Activated naive CD8-positive, alpha-beta T cell treated with anti-CD3 and anti-CD28 coated beads, Interleukin-2, amount 10 ng/mL, durations not matched to agents 7 days and 5 days (primary cell): ENCODE measurements at places on chromosomes 5 and 9.

GRCh38 chr5:127392762-127393161 lies 102.2 kb downstream of the MEGF10 start:
- DNase-seq, result no peak

- no peak for DNase-seq
These were observed 1833.8 kb downstream of the EFNA5 start for GRCh38 chr5:105836887-105837286.

GRCh38 chr5:1520791-1521453 lies 2.8 kb downstream of the LPCAT1 start:
- DNase-seq, result peak; percentile 15

GRCh38 chr5:125408448-125409233 lies 662.2 kb upstream of the ZNF608 start:
- no peak for DNase-seq

GRCh38 chr9:109771087-109771486 lies 8.9 kb upstream of the PALM2AKAP2 start:
- no peak for DNase-seq

DNA sequence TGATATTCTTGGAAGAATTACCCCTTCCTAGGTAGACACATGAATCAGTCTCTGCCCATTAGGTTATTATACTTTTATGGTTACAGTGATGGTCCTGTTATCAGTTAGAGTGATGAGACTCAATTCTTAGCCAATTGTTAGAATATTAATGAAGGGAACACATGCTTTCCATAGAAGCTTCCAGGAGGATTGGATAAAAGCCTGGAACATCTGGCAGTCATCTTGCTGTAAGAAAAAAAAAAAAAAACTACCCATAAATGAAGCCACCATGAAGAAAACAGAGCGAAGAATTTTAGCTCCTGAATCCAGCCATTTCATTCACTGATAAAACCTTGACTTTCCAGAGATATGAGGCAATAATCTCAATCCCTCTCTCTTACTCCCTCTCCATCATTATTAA lies 262.5 kb upstream of the GRIN3A start:
- no peak for DNase-seq

DNA sequence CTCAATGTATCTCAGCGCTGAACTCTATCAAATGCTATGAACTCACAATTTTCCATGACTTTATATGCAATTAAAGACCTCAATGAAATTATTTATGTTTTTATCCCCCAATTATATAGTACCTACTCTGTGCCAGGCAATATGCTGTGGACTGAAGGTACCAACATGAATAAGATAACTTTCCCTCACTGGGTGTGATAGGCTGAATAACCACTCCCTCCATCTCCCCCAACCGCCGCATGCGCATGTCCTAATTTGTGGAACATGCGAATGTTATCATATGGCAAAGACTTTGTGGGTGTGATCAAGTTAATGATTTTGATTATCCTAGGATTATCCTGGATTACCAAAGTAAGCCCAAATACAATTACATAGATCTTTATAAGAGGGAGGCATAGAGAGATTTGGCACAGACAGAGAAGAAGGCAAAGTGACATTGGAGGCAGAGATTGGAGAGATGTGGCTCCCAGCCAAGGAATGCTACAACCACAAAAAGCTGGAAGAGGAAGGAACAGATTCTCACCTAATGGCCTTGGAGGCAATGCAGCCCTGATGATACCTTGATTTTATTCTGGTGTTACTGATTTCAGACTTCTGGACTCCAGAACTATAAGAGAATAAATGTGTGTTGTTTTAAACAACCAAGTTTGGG lies 149.1 kb upstream of the VCAN start:
- DNase-seq, result no peak

- no peak for DNase-seq
These were observed 196.8 kb downstream of the SH3GL2 start for GRCh38 chr9:17775656-17776055.

DNA sequence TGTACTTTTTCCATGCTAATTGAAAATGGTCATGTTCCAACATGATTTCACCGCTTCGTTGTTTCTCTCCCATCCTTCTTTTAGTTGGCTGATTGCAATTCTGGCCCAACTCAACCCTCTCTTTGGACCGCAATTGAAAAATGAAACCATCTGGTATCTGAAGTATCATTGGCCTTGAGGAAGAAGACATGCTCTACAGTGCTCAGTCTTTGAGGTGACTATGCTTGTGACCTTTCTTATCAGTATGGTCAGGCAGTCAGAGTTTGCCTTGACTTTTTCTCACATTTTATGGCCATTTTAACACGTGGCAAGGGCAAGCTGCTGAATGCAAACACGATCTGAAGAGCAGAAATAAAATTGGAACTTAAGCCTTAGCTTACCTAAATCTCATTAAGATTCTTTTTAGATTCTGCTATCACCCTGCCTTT lies 36.0 kb upstream of the CREBRF start:
- no peak for DNase-seq

- DNase-seq, result no peak
These were observed 523.3 kb downstream of the LRRC70 start for GRCh38 chr5:63101870-63102269.

- no peak for DNase-seq
These were observed 24.0 kb downstream of the CHD1 start for GRCh38 chr5:98904780-98905179.

- no peak for DNase-seq
These were observed 112.5 kb downstream of the CTNND2 start for GRCh38 chr5:11791792-11792191.

DNA sequence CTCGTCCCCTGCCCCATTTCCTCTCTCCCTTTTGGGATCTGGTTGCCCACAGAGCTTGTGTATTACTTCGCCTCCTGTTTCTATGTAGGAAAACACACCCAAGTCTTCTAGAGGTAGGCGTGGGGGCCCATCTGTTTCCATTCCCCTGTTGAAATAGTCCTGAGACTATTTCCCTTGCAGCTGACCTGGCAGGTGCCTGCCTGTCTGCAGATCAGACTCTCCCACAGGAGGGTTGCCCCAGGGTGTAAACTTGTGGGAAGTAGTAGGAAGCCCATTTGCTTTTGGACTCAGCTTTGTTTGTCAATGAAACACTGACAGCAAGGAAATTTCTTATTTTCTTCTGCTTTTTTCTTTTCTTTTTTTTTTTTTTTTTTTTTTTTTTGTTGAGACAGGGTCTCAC lies 16.3 kb upstream of the GARNL3 start:
- DNase-seq, result no peak

- no peak for DNase-seq
These were observed 104.6 kb upstream of the RETREG1 start for GRCh38 chr5:16721151-16722096.

DNA sequence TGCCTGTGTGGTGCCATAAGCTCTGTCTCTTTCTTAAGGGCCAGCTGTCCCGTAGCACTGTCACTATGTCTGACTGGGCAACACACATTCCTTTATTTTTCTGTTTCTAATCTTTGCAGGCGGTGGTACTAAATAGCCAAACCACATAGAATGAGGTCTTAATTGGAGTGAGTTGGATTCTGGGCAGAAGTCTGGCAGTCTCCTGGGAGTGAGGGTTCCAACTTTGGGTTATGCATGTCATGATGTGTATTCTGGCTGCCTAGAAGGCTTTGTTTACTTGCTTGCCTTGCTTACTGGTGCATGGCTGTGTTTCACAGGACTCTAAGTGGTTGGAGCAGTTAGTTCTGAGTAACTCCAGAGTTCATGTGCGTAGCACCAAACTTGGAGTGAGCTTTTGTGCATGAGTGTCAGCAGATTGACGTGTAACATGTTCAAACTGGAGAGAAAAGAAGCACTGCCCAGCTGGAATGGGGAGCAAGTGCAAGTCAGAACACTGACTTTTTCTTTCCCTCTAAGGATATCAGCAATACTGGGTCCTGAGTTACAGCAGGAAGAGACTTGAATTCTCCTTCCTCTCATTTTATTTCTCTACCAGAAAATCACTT lies 185.8 kb downstream of the PCSK1 start:
- DNase-seq, result no peak

GRCh38 chr5:39570403-39571027 lies 145.7 kb upstream of the DAB2 start:
- no peak for DNase-seq

GRCh38 chr5:135551593-135552447 lies 16.1 kb upstream of the NEUROG1 start:
- peak; percentile 49 for DNase-seq

- DNase-seq, result no peak
These were observed 56.8 kb downstream of the FGF10 start for GRCh38 chr5:44332285-44332971.

- DNase-seq, result no peak
These were observed 288.7 kb downstream of the CSNK1G3 start for GRCh38 chr5:123800640-123801039.

- DNase-seq, result no peak
These were observed 75.8 kb downstream of the INIP start for GRCh38 chr9:112642126-112642525.

GRCh38 chr5:72434781-72435437 lies 72.3 kb downstream of the ZNF366 start:
- DNase-seq, result no peak

DNA sequence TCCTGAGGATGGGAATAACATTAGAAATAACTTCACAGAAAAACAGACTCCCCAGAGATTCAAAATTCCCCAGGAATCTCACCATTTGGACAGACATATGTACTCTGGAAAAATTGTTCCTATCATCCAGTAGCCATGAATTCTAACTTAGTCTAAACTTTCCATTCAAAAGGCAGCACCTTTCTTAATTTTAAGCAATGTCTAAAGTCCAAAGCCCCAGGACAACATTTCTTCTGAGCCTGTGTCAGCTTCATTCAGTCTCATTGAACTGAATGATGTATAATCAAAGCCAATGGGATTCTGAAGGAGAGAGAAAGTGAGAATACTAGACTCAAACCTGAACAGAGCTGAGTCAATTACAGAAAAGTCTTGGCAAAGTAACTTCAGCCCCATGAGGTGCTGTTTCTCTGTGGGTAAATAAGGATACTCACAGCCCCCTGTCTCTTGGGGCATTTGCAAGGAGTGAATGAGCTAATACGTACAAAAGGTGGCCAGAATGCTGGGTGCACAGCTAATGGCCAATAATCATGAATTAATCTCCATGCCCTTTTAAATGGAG lies 140.6 kb downstream of the SEMA5A start:
- no peak for DNase-seq

- no peak for DNase-seq
These were observed 92.8 kb upstream of the PITX1 start for GRCh38 chr5:135126688-135127438.

DNA sequence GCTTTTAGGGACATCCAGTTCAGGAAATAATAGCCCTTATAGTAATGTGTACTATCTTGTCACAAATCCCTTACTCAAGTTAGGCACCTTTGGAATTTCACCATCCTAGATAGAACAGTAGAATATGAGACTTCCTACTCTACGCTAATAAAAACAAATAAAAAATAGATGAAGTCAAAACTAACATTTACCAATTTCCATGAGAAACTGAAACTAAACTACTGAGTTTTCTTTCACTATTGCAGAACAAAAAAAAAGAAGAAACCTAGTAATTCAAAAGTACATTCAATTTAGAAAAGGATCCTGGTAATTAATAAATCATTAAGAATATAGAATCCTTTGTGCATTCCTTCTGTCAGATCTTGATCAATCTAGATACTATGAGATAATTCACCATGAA lies 14.0 kb downstream of the STARD4 start:
- no peak for DNase-seq

- DNase-seq, result no peak
These were observed 32.3 kb downstream of the OLFML2A start for GRCh38 chr9:124809211-124809610.

GRCh38 chr5:142549834-142550233 lies 136.1 kb downstream of the FGF1 start:
- no peak for DNase-seq

- DNase-seq, result no peak
These were observed 26.4 kb upstream of the F2R start for GRCh38 chr5:76689321-76690036.

- peak; percentile 77 for DNase-seq
These were observed 780 bp downstream of the RNU6ATAC start for GRCh38 chr9:134163371-134164196.

- DNase-seq, result no peak
These were observed 213.3 kb downstream of the SEMA6A start for GRCh38 chr5:116361171-116361967.

- peak; percentile 73 for DNase-seq
These were observed 34.7 kb downstream of the LHX3 start for GRCh38 chr9:136170006-136170901.

DNA sequence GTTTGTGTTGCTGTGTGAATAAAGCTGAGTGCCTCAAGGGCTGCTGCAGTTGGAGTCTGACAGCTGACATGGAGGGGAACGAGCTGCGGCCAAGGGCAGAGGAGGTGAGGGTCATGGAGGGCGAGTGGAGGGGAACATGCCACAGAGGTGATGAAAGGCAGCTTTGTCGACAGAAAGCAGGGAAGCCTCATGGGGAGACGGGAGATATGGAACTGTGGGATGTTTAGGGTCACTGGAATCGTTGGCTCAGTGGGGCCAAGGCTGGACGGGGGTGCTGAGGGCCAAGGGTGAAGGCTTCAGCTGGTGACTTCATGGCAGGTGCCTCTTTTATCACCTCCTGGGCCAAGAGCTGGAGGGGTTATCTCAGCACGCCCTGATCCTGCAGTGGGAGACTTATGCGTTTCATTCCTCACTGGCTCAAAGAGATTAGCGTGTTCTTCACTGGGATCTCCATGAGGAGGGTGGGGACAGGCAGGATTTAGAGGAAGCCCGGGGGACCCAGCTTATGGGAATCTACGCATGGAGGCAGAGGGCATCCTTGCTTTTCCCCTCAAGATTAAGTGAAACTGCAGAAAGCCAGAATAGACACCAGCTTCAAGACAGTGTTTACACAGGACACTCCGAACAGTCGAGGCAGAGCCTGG lies 42.2 kb downstream of the FAM240B start:
- no peak for DNase-seq

GRCh38 chr5:132019857-132020555 lies 8.5 kb upstream of the ACSL6 start:
- peak; percentile 64 for DNase-seq

GRCh38 chr5:178440181-178440580 lies 150.0 kb downstream of the COL23A1 start:
- DNase-seq, result no peak

DNA sequence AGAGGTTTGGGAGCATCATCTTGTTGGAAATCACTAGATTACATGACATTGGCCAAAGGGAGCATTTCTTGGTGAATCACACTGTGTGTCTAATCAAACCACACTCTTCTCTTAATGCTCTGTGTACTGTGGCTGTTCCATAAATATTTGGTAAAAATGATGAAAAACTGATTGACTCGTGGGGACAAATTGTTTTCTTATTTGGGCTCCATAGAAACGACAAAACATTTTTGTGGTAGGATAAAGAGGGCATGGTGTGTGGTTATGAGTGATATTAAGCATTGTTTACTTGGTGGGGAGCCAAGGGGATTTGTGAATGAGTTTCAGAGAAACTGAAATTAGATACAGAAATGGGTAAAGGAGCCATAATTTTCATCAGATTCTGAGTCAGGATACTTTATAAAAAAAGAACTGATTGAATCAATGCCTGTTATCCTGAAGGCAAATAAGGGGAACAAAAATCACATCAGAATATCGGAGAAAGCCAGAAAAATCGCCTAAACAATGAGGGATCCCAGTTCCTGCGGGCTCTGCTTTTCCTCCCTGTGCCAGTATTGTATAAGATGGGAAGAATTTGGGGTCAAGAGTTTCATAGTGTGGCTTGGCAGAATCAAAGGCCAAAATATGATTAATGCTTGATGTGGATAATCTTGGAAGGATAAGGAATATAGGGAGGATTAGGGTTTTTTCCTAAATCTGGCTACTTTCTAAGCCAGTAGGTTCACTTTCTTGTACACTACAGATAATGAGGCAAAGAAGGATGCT lies 33.3 kb downstream of the FBXL7 start:
- DNase-seq, result no peak
